Right forelimb (tissue), 1 donor: ENCODE measurements at places on chromosomes 13 and 19.

GRCh38 chr13:75715601-75716523, 79.7 kb downstream of the LMO7 start:
- DNase-seq, result no peak

- DNase-seq, result no peak
Measured at GRCh38 chr19:4444765-4445741, 12.5 kb downstream of the UBXN6 start.

DNA sequence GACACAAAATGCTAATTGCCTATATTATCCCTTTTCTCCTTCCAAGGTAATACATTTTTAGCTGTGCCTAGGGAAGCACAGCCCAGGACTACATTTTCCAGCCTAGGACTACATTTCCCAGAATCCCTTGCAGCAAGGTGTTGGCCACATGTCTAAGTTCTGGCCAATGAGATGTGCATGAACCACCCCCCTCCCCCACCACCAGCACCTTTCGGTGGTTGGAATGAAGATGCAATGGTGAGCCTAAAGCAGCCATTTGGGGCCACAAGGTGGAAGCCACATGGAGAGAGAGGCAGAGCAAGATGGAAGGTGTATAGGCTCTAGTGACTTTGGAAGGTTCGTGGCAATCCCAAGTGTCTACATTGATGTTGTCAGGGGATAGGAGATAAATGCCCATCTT, 16.2 kb downstream of the UNC13A start:
- DNase-seq, result no peak

- DNase-seq, result peak; percentile 96
Measured at GRCh38 chr13:96053003-96053703, at the start of gene UGGT2. Gene UGGT2 (minus strand): TSS chr13:96053401. CDS start chr13:96053312, 89 bp downstream.

GRCh38 chr13:102141625-102142472, 260.0 kb downstream of the FGF14 start:
- DNase-seq, result no peak

DNA sequence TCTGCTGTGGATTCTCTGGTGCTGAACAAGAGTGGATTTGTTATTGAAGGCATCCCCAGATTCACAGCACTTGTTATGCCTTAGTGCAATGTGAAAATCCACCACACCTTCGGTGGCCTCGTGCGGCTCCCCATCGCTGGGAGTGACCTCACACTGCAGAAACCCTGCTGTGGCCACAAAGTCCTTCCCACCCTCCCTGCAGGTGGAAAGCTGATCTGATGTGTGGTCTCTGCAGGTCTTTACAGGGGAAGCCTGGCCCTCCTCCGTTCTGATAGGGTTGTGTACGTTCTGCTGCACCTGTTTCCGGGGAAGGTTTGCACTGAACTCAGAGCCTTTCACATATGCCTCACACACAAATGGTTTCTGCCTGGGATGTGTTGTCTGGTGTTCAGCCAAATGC, 5.0 kb downstream of the ZNF792 start:
- DNase-seq, result no peak

GRCh38 chr13:54175466-54175865, 1146.9 kb downstream of the OLFM4 start:
- no peak for DNase-seq

DNA sequence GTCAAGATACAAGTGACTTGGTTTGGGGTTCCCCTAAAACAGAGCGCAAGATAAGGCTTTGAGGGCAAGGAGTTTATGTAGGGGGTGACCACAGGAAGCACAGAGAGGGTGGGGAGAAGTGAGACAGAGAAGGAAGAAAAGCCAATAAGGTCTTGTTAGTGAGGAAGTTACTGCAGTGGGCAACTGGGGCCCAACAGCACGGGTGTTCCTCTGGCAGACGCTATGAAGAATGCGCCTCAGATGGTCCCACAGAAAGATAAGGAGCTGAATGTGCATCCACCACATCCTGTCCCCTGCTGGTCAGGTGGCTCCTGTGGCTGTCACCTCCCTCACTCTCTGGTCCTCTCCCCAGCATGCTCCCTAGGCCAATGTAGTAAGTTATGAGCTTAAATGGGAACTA, 333.5 kb downstream of the TSHZ3 start:
- no peak for DNase-seq

DNA sequence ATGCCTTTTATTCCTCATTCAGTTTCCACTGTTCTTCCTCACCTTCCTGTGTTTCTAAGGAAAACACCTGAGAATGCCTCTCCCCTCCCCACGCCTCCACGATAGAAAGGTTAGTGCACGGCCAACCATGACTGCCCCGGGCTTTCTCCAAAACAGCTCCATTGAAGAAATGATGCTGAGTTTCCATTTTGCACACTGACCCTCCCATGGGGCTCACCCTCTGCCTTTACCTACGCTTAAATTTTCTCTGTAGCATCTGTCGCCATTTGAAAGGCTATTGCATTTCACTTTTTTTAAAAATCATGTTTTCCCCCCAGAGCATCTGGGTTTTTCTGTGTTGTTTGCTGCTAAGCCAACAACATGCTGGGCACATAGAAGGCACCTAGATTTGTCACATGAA, 48.2 kb downstream of the ABCC4 start:
- no peak for DNase-seq

DNA sequence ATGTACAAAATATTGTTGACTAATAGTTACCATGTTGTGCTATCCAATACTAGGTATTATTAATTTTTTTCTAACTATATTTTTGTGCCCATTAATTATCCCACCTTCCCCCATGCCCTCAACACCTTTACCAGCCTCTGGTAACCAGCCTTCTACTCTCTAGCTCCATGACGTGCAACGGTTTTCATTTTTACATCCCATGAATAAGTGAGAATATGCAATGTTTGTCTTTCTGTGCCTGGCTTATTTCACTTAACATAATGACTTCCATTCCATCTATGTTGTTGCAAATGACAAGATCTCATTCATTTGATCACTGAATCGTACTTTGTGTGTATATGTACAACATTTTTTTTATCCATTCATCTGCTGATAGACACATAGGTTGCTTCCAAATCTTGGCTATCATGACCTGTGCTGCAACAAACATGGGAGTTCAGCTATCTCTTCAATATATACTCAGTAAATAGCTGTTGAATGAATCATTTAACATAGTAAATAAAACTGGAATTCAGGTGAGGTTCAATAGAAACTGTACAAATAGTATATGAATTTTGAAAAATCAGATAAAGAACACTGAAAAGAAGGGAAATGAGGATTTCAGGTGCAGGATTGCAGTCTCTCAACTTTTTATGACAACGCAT, 509.0 kb upstream of the MIR17HG start:
- DNase-seq, result no peak

DNA sequence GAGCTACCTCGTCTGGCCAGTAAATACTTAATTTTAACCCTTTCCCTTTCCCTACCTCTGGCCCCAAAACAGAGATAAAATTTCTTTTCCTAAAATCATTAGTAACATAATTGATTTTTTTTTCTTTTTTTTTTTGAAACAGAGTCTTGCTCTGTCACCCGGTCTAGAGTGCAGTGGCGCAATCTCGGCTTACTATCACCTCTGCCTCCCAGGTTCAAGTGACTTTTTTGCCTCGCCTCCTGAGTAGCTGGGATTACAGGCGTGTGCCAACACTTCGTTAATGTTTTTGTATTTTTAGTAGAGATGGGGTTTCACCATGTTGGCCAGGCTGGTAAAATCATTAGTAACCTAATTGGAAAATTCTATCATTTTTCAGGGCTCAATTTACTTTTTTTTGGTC, 10.4 kb upstream of the TRIM13 start:
- DNase-seq, result no peak

GRCh38 chr19:54724644-54725043, 402 bp downstream of the KIR3DL3 start:
- no peak for DNase-seq

GRCh38 chr13:109869312-109870237, 83.2 kb upstream of the IRS2 start:
- peak; percentile 68 for DNase-seq

GRCh38 chr19:13053761-13054625, 48.7 kb downstream of the LYL1 start:
- peak; percentile 88 for DNase-seq

- DNase-seq, result no peak
Measured at GRCh38 chr13:31824705-31825517, 85.6 kb downstream of the RXFP2 start.

DNA sequence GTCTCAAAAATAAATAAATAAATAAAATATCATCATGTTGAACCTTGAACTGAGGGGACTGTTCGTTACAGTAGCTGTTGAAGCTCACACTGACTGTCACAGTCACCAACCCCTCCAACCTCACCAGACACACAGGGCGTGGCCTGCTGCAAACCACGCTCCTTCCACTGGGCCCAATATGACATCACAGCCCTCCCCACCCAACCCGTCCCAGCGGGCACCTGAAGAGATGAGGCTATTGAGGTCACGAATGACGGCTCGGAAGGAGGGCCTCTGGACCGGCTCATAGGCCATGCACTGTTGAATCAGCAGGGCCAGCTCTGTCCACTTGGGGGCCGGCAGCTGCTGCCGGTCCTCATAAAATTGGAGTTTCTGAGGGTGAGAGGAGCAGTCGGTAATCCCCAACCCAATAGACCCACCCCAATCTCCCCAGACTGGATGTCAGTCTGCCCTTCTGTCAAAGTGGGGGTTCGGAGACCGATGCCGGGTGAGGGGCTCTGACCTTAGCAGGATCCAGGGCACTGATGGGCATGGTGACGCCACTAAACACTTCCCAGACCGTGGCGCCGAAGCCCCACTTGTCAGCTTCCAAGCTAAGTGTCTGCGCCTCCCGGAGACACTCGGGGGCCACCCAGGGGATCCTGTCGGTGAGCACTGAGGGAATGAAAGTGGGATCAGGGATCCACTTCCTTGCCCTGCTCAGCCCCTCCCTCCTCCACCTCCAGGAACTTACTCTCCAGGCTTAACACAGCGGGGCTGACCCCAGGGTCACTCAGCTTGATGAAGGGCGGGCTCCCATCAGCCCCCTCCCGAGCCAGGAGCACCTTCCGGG, 13.2 kb downstream of the JAK3 start:
- DNase-seq, result no peak

GRCh38 chr19:44984005-44984404, 17.3 kb upstream of the RELB start:
- DNase-seq, result no peak

DNA sequence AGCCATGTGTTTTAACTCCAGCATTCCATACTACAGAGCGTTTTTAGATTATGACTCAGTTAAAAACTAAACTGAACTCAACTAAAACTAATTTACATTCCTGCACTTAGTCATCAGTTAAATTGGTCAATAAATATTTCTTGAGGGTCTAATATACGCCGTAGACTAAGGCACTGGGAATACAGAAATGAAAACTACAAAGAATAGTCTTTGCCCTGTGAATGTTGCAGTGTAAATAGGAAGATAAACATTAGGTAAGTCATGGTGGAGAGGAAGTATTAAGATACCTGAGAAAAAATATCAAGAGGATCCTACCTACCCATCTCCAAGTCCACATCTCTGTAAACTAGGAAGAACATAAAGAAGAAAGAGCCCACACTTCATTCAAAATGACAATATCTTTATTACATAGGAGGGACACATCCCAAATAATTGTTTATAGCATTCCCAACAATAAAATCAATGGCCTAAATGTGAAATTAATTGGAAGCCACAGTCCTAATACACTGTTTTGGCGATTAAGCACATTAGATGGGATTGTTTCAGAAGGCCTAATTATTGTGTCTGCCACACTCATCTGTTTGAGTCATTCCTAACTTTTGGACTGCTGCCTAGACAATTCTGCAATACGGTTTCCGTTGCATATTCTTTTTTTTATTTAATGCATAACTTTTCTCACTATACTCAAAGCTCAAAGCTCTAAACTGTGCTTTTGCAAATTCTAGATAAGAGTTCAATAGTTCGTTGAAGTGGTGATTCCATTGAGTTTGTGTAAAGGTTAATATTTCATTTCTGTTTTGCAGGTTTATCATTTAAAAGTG, 52.9 kb downstream of the MBNL2 start:
- DNase-seq, result no peak
